ENCODE measurements at places on chromosomes 4 and X.

GRCh38 chrX:108285918-108286317 is 152.3 kb downstream of the COL4A6 start:
- no peak for DNase-seq

GRCh38 chr4:2714061-2714770 is 41.9 kb downstream of the TNIP2 start:
- DNase-seq: no peak

GRCh38 chr4:189809839-189810238 is 130.8 kb upstream of the FRG1 start:
- no peak for DNase-seq

DNA sequence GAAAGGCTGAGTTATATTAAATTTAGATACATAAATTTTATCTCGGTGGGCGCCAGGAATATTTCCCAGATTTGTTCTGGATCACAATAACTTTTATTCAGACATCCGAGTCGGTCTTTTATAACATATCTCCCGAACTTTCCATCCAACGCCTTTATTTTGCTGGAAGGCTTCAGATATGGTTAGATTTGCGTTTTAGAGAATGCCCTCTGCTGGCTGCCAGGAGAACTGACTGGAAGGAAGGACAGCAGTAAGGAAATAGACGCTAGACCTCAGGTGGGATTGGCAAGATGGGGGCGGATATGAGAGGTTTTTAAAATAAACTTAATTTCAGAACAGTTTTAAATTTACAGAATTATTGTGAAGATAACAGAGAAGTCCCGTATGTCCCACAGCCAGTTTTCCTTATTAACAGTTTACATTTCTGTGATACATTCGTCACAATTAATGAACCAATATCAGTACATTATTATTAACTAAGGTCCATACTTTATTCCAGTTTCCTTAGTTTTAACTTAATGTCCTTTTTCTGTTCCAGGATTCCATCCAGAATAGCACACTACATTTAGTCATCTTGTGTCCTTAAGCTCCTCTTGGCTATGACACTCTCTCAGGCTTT is 4.6 kb upstream of the KANTR start:
- DNase-seq: no peak

DNA sequence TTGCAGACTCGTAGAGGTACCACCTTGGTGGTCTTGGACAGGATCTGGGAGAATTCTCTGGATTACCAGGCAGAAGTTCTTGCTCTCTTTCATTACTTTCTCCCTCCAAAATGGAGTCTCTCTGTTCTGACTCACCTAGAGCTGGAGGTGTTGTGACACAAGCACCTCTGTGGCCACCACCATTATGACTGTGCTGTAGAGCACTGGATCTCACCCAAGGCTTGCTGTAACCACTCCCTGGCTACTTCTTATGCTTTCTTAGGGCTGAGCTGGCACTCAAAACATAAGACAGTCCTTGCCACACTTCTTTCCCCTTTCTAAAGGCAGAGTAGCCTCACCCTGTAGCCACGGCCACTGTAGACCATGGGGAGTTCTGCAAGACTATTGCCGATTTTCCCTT is 296.6 kb upstream of the DIPK2B start:
- DNase-seq: no peak

DNA sequence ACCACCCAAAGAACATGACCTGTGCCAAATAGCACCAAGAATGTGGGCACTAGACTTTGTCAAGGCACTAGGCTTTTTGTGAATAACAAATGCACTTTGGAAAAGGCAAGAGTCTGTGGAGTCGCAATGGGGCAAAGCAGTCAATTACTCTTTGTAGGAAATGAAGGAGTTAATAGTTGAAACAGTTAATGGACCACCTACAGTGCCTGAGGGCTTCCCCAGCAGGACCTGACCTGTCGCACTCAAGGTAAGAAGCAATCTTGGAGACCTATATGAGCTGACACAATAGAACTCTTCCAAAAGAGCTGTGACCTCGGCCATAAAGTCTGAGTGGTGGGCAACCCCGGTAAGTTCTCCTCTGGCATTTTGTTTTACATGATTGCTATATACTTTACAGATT is 49.2 kb upstream of the CAPN6 start:
- no peak for DNase-seq

DNA sequence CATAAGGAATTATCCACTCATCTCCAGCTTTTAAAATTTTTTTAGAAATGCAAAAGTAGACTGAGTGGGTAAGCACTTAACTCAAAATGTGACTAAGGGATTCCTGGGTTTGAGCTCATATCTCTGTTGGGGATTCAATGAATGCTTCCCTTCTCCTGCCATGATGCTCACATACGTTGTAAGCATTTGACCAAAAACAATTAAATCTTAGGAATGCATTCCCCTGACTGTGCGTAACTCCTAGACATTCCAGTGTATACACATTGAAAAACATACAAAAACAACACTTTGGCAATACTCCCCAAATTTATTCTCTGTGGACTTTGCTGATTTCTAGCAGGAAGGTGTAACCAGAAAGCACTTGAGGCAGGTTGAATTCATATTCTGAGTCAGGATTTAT is 29.8 kb downstream of the SPANXA2 start:
- no peak for DNase-seq

GRCh38 chr4:154230091-154230490 is 261.5 kb downstream of the DCHS2 start:
- no peak for DNase-seq

GRCh38 chrX:102934624-102935023 is 2.4 kb upstream of the RAB40AL start:
- no peak for DNase-seq

- DNase-seq: no peak
Measured at GRCh38 chrX:51148848-51149247, 183.8 kb upstream of the NUDT10 start.

DNA sequence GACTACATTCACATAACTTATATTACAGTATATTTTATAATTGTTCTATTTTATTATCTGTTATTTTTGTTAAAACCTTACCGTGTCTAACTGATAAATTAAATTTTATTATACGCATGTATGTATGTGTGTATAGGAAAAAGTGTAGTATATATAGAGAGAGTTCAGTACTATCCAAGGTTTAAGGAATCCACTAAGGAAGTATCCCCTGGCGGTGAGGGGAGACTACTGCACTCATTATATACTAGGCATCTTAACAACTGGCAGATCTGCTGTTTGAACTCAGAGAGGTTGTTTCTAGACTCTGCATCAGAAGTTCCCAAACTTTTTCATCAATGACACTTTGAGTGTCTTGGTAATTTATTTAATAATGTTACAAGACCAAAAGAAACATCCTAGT is 70.9 kb downstream of the NDST4 start:
- DNase-seq: no peak

- DNase-seq: no peak
Measured at GRCh38 chrX:24902806-24903205, 113.0 kb downstream of the ARX start.

DNA sequence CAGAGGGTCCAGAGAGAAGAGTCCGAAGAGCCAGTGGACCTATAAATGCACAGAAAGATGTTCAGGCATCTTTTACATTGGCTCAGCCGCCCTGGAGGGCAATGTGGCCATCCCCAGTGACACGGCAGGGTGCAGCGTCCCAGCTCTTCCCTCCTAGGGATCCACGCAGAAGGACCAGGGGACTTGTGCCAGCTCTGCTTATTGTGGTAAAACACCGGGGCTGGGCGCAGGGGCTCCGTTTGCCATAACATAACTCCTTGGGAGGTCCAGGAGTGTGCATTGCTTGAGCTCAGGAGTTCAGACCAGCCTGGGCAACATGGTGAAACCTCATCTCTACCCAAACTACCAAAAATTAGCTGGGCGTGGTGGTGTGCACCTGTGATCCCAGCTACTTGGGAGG is 70.2 kb downstream of the CPZ start:
- DNase-seq: no peak

- no peak for DNase-seq
Measured at GRCh38 chr4:17722356-17722700, 59.1 kb downstream of the FAM184B start.

GRCh38 chr4:10172278-10172921 is 55.8 kb upstream of the WDR1 start:
- no peak for DNase-seq

DNA sequence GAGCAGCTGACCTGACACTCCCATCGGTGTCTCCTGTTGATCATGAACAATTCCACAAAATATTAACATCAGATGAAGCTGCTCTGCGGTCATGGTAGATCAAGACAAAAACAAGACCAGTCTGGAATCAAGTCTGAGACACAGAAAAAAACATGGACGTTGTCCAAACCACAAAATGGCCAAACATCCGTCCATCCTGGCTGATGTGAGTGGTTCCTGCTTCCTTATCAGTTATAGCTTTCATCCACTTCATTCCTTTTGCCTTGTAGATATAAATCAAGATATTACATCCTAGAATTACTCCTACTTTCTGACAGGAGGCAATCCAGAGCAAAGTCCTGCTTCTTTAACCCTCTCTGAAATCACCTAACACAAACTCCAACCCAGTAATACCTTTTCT is 28.8 kb upstream of the PCSK1N start:
- no peak for DNase-seq

DNA sequence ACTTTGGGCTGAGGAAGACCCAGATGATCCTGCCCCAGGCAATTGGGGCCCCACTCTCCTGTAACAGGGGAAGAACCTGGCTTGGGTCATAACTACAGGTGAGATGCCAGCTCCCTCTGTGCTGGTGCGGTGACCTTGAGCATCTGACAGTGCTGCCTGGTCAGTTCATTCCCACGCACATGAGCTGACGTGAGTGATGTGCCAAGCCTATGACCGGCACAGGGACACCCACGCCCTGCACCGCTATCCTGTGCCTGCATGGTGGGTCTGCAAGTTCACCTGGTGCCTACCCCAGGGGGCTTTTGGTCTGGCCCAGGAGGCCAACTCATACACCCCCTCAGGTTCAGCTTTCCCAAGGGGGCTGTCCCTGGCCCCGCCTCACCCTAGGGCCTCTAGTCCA is 123.7 kb upstream of the PSAPL1 start:
- DNase-seq: no peak

DNA sequence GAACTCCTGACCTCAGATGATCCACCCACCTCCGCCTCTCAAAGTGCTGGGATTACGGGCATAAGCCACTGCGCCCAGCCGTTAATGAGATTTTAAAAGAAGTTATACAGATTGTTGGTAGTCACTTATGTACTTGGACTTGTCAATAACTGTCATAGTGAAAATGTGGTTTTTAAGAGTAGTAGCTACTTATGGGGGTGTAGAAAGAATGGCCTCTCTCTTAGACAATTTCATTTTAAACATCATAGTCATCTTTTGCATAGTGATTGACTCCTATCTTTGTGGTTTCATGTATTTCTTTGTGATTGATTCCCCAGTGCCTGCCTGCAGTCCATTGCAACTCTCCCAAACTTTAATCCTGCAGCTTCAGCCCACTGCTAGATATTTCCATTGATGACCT is 17.4 kb downstream of the FAM199X start:
- DNase-seq: no peak

DNA sequence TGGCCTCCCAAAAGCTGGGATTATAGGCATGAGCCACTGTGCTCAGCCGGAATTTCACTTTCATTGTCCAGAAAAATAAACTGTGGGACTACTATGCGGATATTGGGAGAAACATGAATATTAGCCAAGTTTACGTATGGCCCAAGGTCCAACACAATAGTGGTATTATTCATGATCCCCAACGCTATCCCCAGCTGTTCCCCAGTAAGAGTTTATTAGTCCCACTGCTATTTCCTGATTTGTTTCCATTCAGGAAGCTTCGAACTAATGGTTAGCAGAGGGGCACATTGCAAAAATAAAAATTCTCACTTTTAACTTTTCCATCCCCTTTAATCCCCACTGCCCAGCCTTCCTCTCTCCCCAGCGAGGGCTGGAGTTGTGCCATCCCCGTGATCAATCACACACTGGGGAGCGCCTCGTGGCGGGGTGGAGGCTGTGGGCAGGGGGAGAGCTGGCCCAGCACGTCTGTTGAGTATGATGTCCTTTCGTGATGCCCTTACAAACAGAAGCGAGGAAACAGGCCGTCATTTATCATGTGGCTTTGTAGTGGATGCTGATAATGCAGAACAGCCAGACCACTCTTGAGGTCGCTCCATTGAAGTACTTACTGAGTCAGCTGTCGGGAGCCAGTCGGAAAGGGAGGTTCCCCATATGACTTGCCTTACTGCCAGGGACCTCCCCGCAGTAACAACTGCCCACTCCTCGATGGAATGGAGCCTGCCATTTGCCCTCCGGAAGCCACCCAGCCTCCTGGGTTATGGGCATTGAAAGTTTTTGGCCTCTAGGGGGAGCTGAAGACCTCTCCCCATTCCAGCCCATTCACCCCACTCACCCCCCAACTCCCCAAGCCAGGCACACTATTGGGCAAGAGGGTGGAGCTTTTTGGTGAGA is 117.0 kb downstream of the KDR start:
- DNase-seq: no peak

- DNase-seq: no peak
Measured at GRCh38 chr4:176357359-176358082, 37.8 kb downstream of the SPCS3 start.

GRCh38 chrX:109199726-109200125 is 282.2 kb downstream of the GUCY2F start:
- DNase-seq: no peak

DNA sequence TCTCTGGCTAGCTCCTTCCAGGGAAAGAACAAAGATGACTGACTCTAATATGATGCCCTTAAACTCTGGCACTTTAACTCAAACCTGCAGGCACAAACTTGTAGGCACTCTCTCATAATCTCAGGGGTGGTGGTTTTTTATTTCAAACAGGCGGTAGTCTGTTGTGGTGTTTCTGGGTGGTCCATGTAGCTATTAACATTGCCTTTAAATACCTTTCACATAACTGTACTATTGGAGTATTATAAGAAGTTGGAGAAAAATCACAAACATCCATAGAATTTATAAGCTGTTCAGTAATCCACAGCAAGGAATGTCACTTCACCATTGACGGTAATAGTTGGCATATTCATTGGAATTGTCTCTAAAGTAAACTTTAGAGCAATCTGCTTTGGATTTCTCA is 204.2 kb upstream of the PDE5A start:
- DNase-seq: no peak

DNA sequence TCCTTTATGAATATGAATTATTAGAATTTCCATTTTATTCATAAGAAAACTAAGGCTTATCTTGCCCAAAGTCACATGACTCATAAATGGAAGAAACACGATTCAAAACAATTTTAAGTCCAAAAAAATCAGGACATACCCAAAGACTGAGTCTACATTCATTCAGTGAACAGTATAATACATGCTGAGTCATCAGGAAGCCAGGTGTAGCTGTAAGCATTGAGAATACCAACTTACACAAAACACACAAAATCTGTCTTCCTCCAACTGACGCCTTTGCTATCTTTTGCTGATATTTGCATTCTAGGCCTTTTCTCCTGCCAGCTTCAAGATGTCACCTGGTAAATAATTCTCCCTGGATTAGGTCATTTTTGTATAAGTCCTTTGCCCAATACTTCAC is 520.1 kb upstream of the GALNT7 start:
- no peak for DNase-seq

DNA sequence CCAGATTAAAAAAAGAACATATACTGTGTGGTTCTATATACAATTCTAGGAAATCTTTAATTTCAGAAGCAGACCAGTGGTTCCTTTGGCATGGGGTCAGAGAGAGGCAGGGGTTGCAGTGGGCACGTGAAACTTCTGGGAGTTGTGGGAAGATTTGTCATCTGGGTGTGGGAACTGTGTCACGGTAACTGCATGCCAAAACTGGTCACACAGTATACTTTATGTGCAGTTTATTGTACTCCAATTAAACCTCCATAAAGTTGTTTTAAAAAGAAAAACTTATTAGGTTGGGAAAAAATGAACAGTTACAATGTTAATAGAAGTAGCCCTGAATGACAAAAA is 26.7 kb upstream of the STS start:
- no peak for DNase-seq

GRCh38 chr4:152925851-152926250 is 10.3 kb upstream of the FHDC1 start:
- no peak for DNase-seq

GRCh38 chrX:120358737-120359456 is 3.0 kb upstream of the ATP1B4 start:
- DNase-seq: no peak

Data from stimulated activated CD8-positive, alpha-beta memory T cell treated with anti-CD3 and anti-CD28 coated beads, Interleukin-4, amount 100 ng/mL, for 1 hour (primary cell).